ENCODE measurements at places on chromosomes 3 and 15.
A peak's percentile ranks its signal among the peaks of the same experiment; 100 is the strongest.

DNA sequence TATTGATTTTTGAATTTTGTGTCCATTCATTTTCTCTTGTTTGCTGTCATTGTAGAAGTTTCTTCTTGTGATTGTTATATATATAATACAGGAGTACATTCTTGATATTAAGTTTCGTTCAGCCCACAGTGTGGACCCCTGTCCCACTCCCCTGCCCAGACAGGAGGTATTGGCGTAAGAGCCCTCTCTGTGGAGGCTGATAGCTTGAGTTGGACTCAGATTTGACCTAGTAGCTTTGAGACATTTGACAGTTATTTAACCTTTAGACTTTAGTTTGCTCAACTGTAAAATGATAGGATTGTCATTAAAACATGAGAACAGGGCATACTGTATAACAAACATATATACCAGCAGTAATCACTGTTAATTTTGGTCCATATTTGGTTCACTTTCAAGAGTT lies 27.1 kb downstream of the GPR171 start:
- DNase-seq, result no peak

DNA sequence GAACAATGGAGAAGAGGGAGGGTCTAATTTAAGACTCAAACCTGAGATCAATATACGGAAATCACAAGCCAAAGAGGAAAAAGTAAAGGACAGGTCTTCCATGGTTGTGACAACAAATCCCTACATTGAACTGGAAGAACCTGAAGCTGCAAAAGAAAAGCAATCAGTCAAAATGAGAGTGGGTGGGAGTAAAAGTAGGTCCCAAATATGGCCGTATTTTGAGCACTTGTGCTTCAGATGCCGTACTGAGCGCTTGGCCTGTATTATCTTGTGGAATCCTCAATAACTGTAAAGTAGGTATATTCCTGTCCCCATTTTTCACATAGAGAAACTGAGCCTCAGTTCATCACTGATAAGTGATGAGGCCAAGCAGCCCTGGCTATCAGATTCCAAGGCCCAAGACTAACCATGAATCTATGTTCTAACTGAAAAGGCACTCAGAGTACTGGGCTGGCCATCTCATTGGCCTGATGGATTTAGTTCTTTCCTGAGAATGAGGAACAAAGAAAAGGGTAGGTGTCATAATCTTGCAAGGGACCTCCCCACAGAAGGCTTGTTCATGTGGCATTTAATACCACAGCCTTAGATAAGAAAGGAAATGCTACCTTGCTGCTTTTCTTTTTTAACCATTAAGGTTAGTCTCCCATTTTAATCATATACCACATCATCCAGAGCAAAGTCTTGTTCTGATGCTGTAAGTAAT lies 52.5 kb downstream of the LRRN1 start:
- no peak for DNase-seq

DNA sequence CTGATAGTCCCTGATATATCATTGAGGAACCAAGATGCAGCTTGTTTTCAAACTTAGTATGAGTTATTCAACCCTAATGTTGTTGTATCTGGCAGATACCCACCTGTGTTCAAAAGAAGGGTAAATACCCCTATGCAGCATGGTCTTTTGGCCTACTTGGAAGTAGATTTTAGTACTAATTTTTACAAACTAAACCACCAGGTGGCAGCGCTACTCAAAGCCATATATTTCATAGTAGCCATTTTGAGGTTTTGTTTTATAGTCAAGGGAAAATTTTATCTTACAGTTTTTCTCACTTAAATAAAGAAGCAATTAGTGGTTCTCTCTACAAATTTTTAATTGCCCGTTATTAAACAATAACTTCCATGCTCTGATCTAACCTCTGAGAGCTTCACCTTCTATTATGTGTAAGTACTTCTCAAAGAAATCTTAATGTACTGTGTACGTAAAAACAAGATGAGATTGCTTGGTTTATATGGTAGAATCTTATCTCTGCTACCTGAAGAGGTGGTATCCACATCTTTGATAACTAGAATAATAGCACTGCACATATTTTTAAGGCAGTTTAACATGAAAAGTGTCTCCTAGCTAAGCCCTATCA lies 31.5 kb upstream of the MLF1 start:
- peak; percentile 25 for DNase-seq

DNA sequence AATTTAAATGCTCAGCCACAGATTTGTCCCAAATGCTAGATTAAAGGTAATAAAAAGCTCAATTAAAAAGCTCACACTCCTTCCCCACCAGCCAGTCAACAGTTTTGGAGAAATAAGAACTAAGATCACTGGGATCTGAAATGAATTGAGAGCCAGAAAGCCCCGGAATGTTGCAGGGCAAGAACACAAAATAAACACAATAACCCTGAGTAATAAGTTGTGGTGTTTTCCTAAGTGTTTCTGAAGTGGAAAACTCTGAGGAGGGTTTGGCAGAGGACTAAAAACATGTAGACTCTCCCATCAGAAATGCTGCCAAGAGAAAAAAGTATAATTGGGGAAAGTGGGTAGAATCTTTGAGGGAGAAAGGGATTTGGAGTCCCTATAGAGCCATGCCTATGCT lies 127.8 kb downstream of the ABI3BP start:
- DNase-seq, result peak; percentile 47

- no peak for DNase-seq
These were observed 12.6 kb upstream of the LMAN1L start for GRCh38 chr15:74799856-74800558.

GRCh38 chr3:37777835-37778234 lies 83.8 kb upstream of the CTDSPL start:
- no peak for DNase-seq

GRCh38 chr15:22889146-22889818 lies 50.8 kb downstream of the NIPA2 start:
- DNase-seq, result no peak

DNA sequence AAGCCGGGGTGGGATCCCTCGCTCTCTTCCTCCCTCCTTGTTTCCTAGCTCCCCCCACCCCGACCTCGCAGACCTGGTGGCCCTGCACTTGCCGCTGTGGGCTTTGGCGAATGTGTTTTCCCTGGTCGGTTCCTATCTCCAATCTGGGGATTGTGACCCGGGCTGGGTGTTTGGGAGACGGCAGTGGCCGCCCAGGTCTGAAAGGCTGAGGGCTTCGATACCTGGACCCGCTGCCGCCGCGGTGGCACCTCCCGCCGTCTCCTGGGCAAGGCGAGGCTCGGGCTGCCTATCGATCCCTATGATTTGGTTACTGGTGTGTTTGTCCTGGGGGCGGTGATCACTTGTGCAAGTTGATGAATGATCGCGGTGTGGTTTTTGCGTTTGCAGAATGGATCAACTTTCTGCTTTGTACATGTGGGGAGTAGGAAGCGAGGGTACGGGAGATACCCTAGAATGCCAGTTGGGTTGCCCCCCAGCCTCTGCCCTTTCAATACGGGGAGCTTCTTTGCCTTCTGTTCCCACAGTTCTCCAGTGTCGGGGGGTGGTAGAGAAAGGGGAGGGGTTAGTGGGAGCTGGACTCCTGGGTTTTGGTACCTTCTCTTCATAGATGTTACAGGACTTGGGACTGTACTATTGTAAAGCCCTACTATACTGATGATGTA lies 3.0 kb downstream of the BBX start:
- DNase-seq, result peak; percentile 2

DNA sequence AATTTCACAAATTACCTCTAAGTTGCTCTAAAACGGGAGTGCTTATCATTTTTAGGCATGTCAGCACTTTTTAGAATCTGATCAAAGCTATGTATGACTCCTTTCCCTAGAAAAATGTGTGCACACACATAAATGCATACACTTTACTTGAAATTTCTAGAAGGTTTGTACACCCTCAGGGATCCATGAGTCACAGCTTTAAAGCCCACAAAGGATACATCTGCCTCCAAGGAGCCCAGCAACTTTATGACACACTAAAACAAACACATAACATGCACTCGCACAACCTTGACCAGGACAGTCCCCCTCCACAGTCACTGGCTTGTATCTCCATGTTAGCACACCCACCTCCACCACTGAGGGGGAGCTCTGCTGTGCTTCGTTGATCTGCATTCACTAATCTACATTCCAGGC lies 722.0 kb upstream of the CFAP20DC start:
- DNase-seq, result peak; percentile 95

GRCh38 chr3:187398955-187399354 lies 30.8 kb downstream of the RTP4 start:
- no peak for DNase-seq

GRCh38 chr15:90694987-90695386 lies 22.2 kb upstream of the BLM start:
- no peak for DNase-seq

DNA sequence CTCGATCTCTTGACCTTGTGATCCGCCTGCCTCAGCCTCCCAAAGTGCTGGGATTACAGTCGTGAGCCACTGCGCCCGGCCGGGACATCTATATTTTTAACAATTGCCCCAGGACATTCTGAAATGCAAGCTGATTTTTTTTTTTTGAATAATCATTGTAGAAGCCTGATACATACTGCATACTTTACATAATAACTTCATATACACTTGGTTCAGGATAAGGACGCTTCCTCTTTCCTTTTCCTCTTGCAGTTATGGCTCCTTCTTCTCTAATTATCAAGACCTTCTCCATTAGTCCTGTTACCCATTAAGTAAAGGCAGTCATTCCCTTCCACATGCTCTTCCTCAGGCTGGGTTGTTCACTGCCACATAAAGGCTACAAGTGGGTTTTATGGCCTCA lies 58.3 kb downstream of the SLCO3A1 start:
- DNase-seq, result no peak

GRCh38 chr15:65732698-65733097 lies 59.4 kb downstream of the DENND4A start:
- DNase-seq, result no peak

- no peak for DNase-seq
These were observed 170.2 kb upstream of the SMAD3 start for GRCh38 chr15:66894986-66895780.

- DNase-seq, result peak; percentile 93
These were observed 16.8 kb downstream of the ATG7 start for GRCh38 chr3:11288786-11289637.

GRCh38 chr15:47791161-47791560 lies 73.9 kb downstream of the SEMA6D start:
- no peak for DNase-seq

DNA sequence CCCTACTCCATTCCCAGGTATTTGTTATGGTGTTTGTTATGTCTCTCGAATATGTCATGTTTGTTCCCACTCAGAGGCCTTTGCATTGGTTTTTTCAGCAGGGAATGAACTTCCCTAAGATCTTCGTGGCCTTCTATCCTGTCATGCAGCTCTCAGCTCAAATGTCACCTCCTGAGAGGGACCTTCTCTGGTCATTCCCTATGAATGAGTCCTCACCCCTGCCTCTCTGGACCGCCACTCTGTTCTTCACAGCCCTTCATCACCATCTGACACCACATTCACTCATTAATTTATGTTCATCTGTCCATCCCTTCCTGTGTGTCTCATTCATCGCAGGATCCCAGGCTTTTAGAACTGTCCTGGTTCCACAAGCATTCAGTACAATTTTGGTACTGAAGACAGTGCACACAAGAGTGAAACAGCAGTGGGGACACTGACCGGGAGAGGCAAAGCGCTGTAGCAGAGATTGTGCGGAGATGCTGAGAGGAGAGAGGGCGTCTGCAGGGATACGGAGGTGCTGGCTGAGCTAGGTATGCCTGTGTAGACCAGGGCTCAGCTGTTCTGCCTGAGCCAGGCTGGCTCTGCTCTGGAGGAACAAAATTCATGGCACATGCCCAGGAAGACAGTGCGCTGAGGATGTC lies 132.3 kb downstream of the CHCHD6 start:
- no peak for DNase-seq

DNA sequence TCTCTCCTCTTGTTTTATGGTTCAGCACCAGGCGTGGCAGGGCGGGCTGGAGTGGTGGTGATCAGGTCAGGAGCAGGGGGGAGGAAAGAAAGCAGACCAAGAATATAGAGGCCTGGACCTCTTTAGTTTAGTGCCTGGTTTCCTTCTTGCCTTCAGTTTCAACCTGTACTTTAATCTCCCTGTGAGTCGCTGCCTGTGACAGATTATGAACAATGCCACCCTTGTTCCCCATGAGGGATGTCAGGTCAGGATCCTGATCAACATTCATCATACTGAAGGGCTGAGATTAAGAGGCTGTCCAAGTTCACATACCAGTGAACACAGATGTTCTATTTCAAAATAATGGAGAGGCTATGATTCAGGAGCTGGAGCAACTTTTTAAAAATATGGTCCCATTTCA lies 11.4 kb downstream of the ENTPD3 start:
- no peak for DNase-seq

GRCh38 chr3:12148183-12148940 lies 10.3 kb downstream of the TIMP4 start:
- DNase-seq, result no peak

GRCh38 chr3:179026636-179027035 lies 45.0 kb downstream of the ZMAT3 start:
- peak; percentile 51 for DNase-seq

DNA sequence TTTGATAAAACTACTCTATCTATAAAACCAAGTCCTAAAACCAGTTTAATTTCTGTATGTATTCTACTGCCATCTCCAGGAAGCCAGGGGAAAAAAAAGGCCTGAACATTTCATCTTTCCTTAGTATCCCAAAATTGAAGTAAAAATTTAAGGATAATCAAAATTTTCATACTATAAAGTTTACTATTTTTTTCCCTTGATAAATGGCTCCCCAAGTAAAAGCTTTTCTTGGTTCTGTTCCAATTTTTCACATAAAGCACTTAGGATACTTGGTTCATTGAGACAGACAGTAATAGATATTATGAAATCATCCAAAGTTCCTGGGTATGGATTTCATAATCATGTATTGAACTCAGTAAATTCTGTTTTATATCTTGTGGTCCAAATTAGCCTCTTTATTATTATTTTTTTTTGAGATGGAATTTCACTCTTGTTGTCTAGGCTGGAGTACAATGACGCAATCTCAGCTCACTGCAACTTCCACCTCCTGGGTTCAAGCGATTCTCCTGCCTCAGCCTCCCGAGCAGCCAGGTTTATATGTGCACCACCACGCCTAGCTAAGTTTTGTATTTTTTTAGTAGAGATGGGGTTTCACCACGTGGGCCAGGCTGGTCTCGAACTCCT lies 34.5 kb downstream of the ICE2 start:
- DNase-seq, result peak; percentile 22

GRCh38 chr3:132261506-132261905 lies 55.7 kb upstream of the ACP3 start:
- no peak for DNase-seq

DNA sequence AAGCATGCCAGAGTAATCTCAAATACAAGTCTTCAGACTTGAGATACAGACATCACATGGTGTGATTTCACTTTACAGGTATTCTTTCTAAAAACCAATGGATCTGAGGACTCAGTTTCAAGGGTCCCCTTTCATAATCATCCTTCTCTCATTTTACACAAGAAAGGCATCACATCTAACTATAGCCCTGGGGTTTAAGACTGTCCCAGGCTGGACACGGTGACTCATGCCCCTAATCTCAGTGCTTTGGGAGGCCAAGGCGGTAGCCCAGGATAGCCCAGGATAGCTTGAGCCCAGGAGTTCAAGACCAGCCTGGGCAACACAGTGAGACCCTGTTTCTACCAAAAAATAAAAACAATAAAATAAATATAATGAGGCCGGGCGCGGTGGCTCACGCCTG lies 36.4 kb downstream of the UBP1 start:
- DNase-seq, result peak; percentile 50

Data from astrocyte (in vitro differentiated cells and primary cell).